Forelimb muscle (tissue), 1 donor: ENCODE measurements at places on chromosomes 2 and 18.

DNA sequence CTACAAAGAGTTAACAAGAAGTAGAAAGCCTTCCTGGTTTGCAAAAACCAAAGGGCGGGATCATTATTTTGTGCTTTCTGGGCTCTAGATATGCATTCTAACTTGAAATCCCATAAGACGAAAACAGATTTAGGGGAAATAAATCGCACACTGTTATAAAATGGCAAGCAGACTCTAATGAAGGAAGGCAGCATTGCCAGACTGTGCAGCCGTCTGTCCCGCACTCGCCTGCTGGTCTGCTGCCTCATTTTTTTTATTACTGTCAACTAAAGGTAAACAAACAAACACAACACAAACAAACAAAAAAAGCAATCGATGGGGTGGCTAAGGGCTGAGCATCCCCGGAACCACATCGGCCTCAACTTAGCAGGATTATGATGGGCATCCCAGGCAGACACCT lies 24.4 kb downstream of the ZNF521 start:
- no peak for DNase-seq

DNA sequence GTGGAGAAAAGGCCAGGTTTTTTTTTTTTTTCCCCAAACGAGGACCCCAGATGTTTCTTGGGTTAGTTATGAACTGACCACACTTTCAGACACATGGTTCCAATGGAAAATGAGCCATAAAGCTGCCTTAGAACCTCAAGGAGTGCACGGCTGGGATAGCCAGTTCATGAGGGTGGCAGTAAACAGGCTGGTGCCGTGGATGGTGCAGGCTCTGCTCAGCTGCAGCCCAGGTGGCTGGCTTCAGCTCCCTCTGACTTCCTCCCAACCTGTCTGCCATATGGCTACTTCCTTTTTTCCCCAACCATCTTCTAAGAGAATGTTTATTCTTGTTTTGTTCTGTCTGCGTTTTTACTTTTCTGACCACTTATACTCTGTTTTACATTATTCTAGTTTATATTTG lies 109.8 kb upstream of the LMAN1 start:
- DNase-seq, result no peak

- DNase-seq, result no peak
Observed at GRCh38 chr2:98579926-98580325, 28.4 kb downstream of the COA5 start.

GRCh38 chr2:234377761-234378391 lies 119.0 kb downstream of the ARL4C start:
- DNase-seq, result no peak

DNA sequence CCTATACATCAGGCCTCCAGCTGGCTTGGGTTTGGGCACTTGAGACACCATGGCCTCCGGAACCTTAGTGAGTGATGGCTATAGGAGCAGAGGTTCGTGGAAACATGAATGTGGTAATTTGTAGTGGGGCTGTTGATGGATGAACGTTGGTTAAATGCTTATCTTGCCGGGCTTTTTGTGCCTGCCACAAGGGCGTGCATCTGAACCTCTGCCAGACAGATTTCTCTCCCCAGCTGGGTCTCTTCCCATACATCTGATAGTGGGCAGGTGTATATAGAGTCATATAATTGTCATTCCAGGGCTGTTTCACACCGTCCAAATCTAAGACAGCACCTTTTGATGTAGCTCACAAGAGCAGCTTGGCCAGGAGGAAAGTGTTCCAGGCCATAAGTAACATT lies 14.7 kb downstream of the LAMA3 start:
- no peak for DNase-seq

- DNase-seq, result no peak
Observed at GRCh38 chr2:209534228-209534627, 110.4 kb downstream of the MAP2 start.

DNA sequence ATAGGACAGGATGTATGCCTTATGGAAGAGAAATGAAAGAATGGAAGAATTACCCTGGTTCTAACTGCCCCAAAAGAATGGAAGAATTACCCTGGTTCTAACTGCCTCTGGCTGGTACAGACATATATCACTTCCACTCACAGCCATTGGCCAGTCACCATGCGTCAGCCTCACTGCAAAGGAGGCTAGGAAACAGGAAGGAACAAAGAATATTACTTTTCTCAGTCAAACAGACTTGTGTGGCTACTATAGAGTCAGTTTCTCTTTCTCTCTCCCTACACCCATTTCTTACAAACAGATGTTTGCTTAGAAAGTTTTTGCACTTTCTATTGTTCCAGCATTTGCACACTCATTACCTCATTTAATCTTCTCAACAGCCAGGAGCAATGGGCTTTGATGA lies 1111.1 kb upstream of the KLHL29 start:
- no peak for DNase-seq
